Activated T-cell treated with anti-CD3 and anti-CD28 coated beads, Interleukin-2, amount 50 U/mL, for 1 hour (primary cell): ENCODE measurements at places on chromosomes 16 and 17.

DNA sequence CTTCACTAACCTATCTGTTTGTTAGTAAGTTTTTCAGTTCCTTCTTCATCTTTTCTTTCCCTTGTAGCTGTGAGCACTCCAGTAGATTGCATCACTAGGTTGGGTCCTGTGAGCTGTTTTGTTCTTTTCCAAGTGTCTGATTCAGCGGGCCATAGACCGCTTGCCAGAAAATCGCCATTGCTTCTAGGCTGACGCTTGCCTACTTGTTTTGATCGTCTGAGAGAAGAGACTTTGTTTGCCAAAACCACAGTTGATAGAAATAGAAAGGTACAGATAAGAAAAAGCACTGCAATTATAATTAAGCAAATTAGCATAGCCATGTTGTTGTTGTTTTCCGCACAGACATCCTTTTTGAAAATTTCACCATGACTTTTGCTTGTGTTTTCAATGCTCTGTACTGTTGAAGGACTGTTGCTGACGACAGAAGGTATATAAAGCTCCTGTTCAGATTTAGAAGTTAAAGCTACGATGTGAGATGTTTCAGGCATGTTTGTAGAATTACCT lies 3.1 kb downstream of the EVI2A start:
- peak; percentile 64 for DNase-seq

GRCh38 chr17:48606892-48607614 lies 2.3 kb upstream of the HOXB6 start:
- no peak for DNase-seq

- DNase-seq, result no peak
Measured at GRCh38 chr17:74480290-74480689, 13.9 kb downstream of the CD300A start.

DNA sequence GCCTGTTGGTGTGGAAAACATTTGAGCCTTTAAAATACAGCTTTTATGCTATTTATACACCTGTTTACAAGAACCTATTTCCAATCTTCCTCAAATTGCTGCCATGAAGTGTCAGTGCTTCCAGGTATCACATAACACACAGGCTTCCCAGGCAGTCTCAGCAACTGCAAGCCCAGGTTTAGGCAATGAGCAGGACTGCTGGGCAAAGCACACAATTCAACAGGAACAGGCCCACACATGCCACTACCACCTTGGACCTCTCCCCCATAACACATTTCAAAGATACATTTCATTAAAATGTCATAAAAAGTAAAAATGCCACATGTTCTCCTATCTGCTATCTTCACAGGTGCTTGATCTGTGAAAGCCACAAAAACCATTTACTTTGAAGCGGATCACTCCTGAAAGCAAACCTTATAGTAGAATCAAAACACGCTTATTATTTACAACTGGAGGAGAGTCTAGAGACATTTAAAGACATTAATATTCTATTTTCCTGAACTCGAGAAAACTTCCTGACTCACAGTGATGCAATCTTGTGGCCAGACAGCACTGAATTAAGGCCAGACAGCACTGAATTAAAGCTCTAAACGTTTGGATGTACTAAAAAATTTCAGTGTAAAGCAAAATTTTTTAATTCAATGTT lies 31.5 kb downstream of the ANKFY1 start:
- no peak for DNase-seq

DNA sequence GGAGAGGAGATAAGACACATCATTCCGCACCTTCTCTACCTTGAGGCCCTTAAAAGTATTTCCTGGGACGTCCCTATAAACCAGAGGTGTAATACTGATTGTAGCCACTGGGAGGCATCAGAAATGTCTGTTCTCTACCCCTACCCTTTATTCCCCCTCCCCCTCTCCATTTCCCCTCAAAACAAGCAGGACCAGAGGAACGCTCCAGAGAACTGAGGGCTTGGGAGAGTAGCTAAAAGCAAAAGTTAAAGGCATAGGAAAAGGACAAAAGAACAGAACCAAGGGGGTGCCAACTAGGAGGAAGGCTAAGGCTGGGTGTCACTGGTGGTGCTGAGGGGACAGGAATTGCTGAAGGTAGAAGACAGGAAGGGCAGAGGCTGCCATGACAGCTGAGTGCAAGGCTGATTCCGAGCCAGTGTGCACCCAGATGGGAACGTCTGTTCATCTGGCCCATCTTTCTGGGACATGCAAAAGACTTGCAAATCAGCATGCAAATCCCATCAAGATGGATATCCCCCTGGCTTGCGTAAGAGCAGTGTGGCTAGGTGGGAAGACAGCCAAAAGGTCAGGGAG lies 6.7 kb downstream of the CAMTA2 start:
- peak; percentile 40 for DNase-seq

- no peak for DNase-seq
Measured at GRCh38 chr16:17235147-17235815, 235.5 kb downstream of the XYLT1 start.
